Smooth muscle cell of the coronary artery (primary cell): ENCODE measurements at places on chromosomes 4 and X. TPM values are rescaled to one million over a fixed set of nuclear protein-coding genes. Genes with fewer than 3 reads are reported as not detected.

LETM1 gene
- total RNA-seq, result 93.3 and 95.6 TPM in 2 replicates

CDX4 gene
- total RNA-seq, result not detected in 2 replicates

UGT2B15 gene
- total RNA-seq, result not detected in 2 replicates

POF1B gene
- total RNA-seq, result not detected in 2 replicates

ALPK1 gene
- total RNA-seq, result 11.6 and 14.6 TPM in 2 replicates

C4orf54 gene
- not detected in 2 replicates for total RNA-seq

GPRASP3 gene
- total RNA-seq, result 3.4 and 8.0 TPM in 2 replicates

ZAR1 gene
- total RNA-seq, result not detected in 2 replicates

ADAM29 gene
- not detected in 2 replicates for total RNA-seq

MAGEB16 gene
- not detected in 2 replicates for total RNA-seq

PLA2G12A gene
- 64.6 and 197 TPM in 2 replicates for total RNA-seq

MPC1L gene
- total RNA-seq, result not detected in 2 replicates

SHISA3 gene
- total RNA-seq, result 0.23 and 4.7 TPM in 2 replicates

FRG2 gene
- not detected in 2 replicates for total RNA-seq

ARHGAP6 gene
- total RNA-seq, result 1.6 and 8.3 TPM in 2 replicates

POLR2B gene
- 93.5 and 147 TPM in 2 replicates for total RNA-seq

CENPVL2 gene
- not detected in 2 replicates for total RNA-seq

FAM13A gene
- total RNA-seq, result 6.7 and 17.4 TPM in 2 replicates

CT45A10 gene
- total RNA-seq, result not detected in 2 replicates

TECRL gene
- total RNA-seq, result not detected in 2 replicates

MTMR8 gene
- 0.08 TPM in 1 of 2 replicates, not detected in the other for total RNA-seq

COX7B gene
- 500 and 576 TPM in 2 replicates for total RNA-seq

CABS1 gene
- total RNA-seq, result not detected in 2 replicates

LRAT gene
- not detected in 2 replicates for total RNA-seq

USP17L13 gene
- not detected in 2 replicates for total RNA-seq

PABPC1L2A gene
- not detected in 2 replicates for total RNA-seq

POLN gene
- total RNA-seq, result 2.4 and 5.6 TPM in 2 replicates

MAGED4 gene
- total RNA-seq, result 9.8 and 22.5 TPM in 2 replicates

SSX4B gene
- not detected in 2 replicates for total RNA-seq

FAM241A gene
- 0.47 and 1.1 TPM in 2 replicates for total RNA-seq

PDE6B gene
- 1.4 TPM in 1 of 2 replicates, not detected in the other for total RNA-seq

BBS7 gene
- 15.8 and 26.7 TPM in 2 replicates for total RNA-seq

APELA gene
- 0.23 TPM in 1 of 2 replicates, not detected in the other for total RNA-seq

CFAP299 gene
- total RNA-seq, result 3.5 and 14.0 TPM in 2 replicates

RBMXL3 gene
- total RNA-seq, result not detected in 2 replicates

AKAP14 gene
- not detected in 2 replicates for total RNA-seq

ATP7A gene
- total RNA-seq, result 7.7 and 12.9 TPM in 2 replicates

SULT1B1 gene
- under 0.01 and 13.7 TPM in 2 replicates for total RNA-seq

ATP10D gene
- 21.1 and 34.3 TPM in 2 replicates for total RNA-seq

TSPAN6 gene
- 19.9 and 32.2 TPM in 2 replicates for total RNA-seq

MTCP1 gene
- total RNA-seq, result 11.5 and 15.2 TPM in 2 replicates

TEX13A gene
- not detected in 2 replicates for total RNA-seq

OPN1MW2 gene
- total RNA-seq, result not detected in 2 replicates

XKRX gene
- 0.12 and 0.60 TPM in 2 replicates for total RNA-seq

EGF gene
- total RNA-seq, result 0.08 and 0.35 TPM in 2 replicates

PAGE2 gene
- not detected in 2 replicates for total RNA-seq

ASB9 gene
- not detected in 2 replicates for total RNA-seq

ACSL4 gene
- 89.1 and 90.0 TPM in 2 replicates for total RNA-seq

CAPN6 gene
- not detected in 2 replicates for total RNA-seq

SHROOM4 gene
- 0.70 and 2.6 TPM in 2 replicates for total RNA-seq

OTC gene
- not detected in 2 replicates for total RNA-seq

CXCL8 gene
- total RNA-seq, result 214 TPM in 1 of 2 replicates, not detected in the other

CDKL2 gene
- 0.15 and 1.8 TPM in 2 replicates for total RNA-seq
